ENCODE measurements at places on chromosomes 7 and 10.

GRCh38 chr7:93751421-93751820, 139.1 kb downstream of the TFPI2 start:
- no peak for DNase-seq

GRCh38 chr10:22630234-22631174, 83.9 kb downstream of the PIP4K2A start:
- DNase-seq: no peak

DNA sequence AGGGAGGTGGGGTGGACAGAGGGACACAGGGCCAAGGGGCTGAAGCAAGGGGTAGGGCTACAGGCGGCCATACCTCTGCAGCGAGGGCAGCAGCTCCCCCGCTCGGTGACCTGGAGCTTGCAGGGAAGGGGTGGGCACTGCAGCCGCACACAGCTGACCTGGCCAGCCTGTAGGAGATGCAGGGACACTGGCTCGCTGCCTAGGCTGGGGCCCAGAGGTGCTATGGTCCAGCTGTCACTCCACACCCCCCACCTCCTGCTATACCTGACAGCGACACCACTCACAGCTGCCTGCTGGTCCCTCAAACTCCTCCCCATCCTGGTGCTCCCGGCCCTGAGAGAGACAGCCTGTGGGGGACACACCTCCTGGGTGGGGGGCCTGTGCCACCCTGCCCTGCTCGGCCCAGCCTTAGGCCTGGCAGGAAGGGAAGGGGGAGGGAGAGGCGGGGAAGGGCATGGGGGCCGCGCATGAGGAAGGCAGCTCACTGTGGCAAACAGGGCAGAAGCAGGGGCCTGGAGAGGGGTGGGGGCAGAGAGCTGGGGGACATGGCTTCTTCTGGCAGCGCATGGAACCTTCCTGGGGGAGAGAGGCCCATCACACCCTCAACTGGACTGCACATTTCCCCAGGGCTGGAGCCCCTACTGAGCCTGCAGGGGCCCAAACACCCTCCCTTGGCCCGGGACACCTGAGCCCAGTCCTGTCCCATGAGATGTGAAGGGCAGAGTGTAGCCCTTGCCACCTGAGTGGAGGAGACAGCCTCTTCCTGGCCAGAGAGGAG, 23.9 kb downstream of the ATP6V1F start:
- no peak for DNase-seq

- no peak for DNase-seq
Observed at GRCh38 chr7:117582219-117582704, 102.4 kb downstream of the CFTR start.

- no peak for DNase-seq
Observed at GRCh38 chr7:41162612-41163011, 540.3 kb downstream of the INHBA start.

DNA sequence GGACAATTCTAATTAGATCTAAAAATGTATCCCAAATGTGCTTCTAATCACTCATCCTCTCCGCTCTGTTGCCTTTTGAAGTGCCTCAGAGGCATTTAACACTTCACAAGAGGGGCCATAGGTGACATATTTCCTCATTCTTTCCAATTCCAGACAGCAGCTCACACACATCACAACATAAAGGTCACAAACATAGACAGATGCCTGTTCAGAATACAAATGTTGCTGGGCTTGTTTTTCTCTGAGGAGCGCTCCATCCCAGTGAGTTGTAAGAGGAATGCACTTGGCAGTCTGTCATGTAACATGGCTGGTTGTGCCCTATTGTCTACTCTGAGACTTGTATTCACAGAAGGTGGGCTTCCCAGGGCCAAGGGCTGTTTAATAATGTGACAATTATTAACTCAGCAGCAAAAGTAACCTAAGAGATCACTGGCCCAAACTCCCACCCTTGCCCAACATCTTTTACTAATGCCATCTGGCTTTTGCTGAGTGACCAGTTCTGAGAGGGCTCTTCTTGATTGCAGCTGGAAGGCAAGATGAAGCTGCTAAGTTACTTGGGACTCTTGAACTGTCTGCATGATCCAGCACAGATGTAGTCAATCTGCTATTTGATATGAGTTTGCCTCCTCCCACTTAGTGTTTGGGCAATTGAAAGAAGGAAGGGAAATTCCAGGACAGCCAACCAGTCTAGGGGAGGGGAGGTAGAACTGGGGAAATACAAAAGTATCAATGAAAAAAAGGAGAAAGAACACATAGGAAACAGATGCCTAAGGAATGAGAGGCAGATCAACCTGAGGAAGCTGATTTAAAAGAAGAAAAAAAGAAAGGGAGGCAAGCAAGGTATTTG, 13.6 kb downstream of the PON2 start:
- no peak for DNase-seq

GRCh38 chr7:47587976-47588375, 6.1 kb upstream of the TNS3 start:
- no peak for DNase-seq

DNA sequence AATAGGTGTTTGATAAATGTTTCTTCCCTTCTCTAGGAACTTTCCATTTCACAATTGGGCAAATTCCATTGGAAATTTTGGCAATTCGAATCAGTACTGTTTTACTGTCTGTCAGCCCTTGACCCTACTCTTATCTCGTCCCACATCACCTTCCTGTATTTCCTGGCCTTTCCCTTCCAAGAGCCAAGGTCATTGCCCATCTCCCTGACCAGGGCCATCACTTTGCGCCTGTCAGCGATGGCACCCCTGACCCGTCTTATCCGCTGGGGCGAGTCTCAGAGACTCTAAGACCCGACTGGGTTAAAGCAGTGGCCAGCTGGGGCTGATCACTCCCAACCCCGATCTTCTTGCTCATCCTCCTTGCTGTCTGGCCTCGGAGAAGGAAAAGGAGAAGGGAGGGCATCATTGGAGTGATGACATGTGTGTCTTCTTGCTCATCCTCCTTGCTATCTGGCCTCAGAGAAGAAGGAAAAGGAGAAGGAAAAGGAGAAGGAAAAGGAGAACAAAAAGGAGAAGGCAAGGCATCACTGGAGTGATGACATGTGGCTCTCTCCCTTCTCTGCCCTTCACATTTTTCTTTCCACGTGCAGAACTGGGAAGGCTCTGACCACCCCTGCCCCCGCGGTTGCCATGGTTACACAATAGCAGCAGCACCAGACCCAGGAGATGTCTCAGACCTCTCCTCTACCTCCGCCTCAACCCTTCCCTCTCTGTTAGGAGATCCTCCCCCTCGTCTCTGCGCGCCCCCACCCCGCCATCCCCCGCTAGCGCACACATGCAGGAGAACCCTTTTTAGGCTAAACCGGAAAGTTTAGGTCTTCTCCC, 2.0 kb downstream of the SEMA3D start:
- no peak for DNase-seq

DNA sequence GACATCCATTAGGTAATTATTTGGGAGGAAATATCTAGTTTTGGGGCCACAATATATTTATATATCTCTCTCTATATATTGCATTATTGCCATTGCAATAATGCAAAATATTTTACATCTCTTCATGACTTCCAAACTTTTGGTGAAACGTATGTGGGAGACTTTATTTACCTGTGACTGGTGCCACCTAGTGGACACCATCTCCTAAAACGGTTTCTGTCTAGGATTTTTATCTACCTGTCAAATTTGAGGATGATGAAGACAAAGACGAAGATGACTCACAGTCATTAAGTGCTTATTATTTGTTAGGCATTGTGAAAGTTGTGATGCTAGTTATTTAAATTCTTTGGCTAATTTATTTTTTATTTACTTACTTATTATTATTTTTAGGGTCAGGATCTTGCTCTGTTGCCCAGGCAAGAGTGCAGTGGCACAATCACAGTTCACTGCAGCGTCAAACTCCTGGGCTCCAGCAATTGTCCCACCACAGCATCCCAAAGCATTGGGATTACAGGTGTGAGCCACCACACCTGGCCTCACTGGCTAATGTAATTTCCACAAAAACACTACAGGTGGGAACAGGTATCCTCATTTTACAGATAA, 18.7 kb upstream of the CBLL1 start:
- no peak for DNase-seq

DNA sequence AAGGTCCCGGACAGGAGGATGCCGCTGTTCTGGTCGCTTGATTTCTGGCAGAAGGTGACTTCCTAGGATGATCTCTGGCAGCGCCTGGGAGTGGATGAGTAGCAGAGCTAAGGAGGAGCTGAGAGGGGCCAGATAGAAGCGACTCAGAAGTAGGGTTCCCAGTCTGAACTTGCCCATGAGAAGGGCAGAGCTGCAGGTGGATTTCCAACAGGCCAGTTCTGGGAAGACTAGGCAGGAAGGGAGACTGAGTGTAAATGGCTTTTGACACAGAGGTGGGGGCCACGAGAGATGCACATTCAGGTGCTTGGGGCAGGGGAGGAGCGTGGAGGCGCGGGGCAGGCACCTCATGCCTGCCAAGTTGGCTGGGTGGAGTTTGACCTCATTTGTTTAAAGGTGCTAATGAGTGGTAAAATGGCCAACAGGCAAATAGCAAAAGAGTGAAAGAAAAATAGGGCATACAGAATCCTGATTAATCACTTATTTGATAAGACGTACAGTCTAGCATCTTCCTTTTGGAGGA, 58.8 kb downstream of the SHH start:
- no peak for DNase-seq

GRCh38 chr7:93890041-93890463, 501 bp downstream of the TFPI2 start:
- DNase-seq: no peak

DNA sequence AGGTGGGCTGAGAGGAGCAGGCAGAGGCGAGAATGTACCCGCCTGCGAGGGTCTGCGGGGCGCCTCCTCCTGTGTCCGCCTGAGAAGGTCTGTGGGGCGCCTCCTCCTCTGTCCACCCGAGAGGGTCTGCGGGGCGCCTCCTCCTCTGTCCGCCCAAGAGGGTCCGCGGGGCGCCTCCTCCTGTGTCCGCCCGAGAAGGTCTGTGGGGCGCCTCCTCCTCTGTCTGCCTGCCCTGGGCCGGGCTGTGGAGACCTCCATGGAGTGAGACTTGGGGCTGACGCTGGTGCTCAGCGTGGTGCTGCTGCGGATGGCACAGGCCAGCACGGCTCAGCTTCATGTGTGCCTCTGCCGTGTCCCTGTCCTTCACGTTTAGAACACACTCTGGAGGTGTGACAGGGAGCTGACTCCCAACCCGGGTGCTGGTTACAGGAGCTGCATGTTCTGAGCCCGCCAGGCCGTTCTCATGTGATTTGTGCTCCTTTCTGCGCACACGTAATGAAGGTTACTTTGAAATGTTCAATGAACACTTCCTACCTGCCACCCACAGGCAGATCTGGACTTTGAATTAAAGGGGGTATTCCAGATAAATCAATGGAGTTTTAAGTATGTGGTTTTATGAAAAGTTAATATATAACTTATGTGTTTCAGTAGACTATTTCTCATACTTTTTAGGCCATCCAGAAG, 20.5 kb upstream of the GET4 start:
- no peak for DNase-seq

DNA sequence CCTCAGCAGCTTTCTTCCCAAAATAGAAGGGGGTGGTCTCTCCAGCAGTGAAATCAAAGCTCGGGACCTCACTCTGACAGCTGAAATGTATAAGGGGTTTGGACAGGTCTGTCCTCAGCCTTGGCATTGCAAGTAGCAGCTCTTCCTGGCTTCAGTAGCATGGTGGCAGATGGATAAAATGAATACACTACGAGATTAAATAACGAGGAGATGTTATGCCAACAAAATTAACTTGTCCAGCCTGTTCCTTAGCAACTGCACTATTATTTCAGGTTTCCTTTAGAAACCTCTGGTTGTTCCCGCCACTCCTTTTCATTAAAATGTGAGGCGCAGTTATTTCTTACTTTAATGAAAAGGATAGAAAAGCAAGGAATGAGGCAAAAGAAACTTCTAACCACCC, 24.9 kb downstream of the PRLHR start:
- no peak for DNase-seq

- no peak for DNase-seq
Observed at GRCh38 chr7:68828575-68828974, 769.7 kb upstream of the AUTS2 start.

- no peak for DNase-seq
Observed at GRCh38 chr10:128364631-128365030, 238.4 kb upstream of the MKI67 start.

GRCh38 chr7:74544706-74545469, 91.2 kb downstream of the GTF2IRD1 start:
- no peak for DNase-seq
